Stimulated activated CD8-positive, alpha-beta memory T cell treated with anti-CD3 and anti-CD28 coated beads, Interleukin-2, amount 100 ng/mL, for 1 hour (primary cell): ENCODE measurements at places on chromosomes 13 and 19.

GRCh38 chr13:70502944-70503343 lies 394.7 kb upstream of the KLHL1 start:
- DNase-seq = no peak

DNA sequence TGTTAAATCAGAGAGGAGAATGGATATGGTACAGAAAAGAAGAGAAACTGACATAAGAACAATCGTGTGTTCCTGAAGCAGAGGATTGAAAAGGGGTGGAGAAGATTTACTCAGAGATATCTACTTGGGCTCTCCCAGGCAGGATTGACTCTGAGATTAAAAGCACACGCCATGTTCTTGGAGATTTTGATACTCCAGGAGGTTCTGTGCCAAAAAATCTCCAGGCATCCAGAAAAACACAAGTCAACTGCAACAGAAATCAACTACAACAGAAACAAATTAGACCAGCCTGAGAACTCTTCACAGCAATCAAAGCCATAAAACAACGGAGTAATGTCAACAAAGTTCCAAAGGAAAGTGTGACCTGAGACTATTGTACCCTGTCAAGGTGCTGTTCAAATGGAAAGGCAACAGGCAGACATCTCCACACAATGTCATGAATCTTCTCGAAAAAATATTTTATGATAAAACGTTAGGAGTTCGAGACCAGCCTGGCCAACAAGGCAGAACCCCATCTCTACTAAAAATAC lies 104.2 kb downstream of the UBL3 start:
- DNase-seq = no peak

DNA sequence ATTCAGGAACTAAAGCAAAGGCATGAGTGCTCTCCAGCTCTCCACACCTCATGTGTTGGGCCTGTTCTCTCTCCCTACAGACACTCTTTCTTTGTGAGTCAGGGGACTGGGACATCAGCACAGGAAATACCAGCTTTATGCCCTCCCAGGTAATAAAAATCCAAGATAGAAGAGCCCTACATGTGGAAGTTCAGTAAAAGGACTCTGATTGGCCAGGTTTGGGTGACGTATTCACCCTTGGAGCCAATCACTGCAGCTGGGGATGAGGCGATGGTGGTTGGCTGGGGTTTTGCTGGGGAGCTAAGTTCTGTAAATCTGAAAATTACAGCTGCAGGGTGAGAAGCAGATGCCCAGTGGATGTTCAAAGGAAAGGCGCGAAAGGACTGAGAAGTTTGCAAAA lies 32.5 kb downstream of the CCDC70 start:
- DNase-seq = no peak

DNA sequence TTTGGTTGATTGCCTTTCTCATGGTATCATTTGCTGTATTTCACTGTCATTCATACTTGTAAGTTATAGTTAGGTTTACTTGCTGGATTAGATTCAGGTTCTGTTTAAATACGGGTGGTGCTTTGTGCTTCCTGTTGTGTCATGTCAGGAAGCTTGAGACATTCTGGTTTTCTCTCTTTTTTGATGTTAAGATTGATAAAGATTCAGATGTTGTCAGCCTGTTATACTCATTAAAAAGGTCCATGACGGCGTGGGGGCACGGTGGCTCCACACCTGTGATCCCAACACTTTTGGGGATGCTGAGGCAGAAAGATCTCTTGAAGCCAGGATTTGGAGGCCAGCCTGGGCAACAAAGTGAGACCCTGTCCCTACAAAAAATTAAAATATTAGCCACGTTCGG lies 45.7 kb downstream of the NAA16 start:
- no peak for DNase-seq

- no peak for DNase-seq
Measured at GRCh38 chr13:77749344-77749880, 51.9 kb downstream of the SLAIN1 start.

DNA sequence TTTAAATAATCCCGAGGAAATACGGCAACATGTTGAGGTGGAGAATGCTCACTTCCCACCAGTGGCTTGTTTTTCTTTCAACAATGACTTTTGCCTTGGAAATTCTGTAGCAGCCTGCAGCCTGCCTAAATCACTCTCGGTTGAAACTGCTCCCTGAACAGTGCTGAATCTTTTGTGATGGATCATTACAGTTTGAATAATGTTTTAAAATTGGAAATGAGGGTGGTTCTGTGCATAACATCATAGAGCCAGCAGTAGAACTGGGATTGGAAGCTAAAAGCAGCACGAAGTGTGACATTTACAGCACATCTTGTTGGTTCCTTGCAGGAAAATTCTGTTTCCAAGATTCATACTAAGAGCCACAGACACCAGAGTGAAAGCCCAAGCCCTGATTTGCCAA lies 74.1 kb upstream of the GPR12 start:
- DNase-seq = no peak

DNA sequence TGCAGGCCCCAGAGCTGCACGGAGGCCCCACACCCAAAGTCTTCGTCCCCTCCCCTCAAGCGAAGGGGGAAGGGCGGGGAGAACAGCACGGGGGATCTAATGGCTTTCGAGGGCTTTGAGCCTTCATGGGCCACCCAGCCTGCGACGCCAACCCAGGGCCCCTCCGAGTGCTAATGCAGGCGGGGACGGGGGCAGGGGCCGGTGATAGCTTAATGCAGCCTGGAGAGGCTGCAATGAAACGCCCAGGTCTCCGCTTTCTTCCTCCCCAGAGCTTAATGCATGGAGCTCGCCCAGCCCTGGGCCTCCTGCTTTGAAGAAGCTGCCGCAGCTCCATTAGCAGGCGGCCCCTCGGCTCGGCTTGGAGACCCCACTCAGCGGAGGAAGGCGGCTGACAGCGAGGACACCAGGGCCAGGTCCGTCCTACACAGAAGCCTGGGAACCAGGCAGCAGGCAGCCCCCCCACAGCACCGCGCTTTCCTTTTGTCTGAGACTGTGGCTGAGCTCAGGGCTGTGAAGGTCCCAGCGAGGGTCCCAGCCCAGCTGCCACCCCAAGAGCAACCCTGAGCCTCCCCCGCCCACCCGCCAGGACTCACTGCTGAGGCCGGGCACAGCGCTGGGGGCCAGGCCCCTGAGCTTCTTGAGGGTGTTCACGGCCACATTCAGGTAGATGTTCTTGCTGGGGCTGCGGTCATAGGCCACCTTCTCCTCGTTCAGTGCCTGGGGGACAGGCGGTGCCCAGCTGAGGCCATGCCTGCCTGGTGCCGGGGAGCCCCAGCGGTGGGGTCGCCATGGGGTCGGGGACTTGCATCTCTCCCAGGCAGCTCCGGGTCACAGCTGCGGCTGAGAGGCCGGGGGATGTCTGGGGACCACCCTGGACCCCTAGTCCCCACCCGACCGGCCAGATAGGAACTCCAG lies 7.5 kb upstream of the ATP8B3 start:
- DNase-seq = no peak

DNA sequence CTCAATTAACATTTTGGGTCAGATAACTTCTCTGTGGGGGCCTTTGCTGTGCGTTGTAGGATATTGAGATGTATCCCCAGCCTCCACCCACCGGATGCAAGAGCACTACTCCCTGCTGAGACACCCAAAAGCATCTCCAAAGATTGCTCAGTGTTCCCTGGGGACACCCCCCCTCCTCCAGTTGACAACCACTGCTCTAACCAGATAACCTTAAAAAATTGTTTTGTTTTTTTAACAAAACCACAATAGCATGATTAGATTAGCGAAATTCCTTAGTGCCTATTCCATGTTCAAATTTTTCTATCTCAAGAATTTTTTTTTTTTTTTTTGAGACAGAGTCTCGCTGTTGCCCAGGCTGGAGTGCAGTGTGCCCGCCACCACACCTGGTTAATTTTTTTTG lies 2.6 kb upstream of the EPN1 start:
- no peak for DNase-seq

DNA sequence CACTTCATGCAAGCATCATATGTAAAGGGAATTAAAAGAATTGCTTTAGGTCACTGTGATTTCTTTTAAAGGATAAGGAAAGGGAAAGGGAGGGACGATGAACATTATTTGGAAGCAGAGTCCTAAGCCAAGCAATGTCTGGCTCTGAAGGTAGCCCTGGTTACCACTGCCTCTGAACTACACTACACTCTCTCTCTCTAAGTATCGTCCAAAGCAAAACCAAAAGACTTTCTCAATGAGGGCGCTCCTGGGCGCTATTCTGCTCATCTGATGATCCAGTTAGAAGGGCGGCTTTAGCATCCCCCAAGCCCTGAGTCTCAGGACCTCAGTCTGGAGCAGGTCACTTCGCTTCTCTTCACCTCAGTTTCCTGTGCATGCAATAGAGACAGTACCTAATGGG lies 26.2 kb downstream of the FOXO1 start:
- no peak for DNase-seq

DNA sequence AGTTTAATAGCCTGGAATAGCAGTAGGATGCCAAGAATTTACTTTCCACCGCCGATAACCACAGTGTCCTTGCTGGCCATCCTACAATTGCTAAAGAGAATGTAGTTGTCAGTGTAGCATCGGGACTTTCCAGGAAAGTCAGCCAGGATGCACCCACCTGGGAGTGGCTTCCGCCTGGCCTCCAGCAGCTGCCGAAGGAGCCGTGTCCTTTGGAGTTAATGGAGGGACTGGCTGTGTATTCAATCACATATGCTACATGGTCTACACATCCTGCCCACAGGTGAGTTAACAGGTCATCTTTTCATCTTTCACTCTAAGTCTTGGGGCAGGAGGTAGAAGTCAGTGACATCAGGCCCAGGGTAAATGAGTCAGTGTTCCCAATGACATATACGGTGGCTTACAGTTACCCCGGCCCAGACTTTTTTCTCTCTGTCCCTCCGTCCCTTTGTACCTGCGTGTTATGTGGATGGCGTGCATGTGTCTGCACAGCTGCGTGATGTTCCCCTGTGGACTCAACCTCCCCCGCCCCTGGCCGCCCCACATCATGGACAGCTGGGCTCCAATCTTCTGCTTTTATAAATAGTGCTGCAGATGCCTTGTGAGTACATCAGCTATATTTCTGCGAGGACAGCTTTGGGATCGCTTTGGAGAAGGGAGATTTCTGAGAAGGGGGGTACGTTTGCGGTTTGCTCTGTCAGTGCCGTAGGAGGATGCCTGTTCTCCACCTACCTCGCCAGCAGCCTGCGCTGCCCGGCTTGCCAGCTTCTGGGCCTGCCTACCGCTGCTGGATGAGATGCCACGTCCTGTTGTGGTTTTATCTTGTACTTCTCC lies 63.1 kb downstream of the ATP11A start:
- DNase-seq = no peak

- DNase-seq = no peak
Measured at GRCh38 chr19:12364391-12365235, 870 bp downstream of the ZNF442 start.

DNA sequence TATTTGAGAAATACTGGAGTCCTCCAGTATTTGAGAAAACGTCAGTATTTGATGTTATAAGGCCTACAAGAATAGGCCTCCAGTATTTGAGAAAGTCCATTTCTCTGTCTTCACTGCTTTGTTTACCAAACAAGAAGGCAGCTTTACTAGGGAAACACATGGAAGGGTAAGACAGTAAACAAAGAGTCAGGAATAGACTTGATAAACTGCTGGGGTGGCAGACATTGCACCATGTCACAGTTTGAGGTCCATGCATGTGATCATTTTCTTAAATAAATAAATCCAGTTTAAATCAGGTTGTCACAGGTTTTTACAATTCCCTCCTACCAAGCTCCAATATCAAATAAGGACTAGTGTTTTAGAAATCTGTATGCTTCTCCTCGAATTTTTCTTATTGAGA lies 1431.0 kb upstream of the SPRY2 start:
- DNase-seq = no peak

DNA sequence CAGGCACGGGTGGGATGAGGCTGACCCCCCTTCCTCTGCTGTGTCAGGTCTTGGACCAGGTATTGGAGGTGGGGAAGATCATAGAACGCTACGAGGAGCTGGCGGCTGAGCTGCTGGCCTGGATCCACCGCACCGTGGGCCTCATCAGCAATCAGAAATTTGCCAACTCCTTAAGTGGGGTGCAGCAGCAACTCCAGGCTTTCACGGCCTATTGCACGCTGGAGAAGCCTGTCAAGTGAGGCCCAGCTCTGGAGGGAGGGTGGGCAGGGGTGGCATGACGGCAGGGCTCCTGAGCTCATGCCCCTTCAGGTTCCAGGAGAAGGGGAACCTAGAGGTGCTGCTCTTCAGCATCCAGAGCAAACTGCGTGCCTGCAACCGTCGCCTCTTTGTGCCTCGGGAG lies 35.3 kb downstream of the SPTBN4 start:
- no peak for DNase-seq

DNA sequence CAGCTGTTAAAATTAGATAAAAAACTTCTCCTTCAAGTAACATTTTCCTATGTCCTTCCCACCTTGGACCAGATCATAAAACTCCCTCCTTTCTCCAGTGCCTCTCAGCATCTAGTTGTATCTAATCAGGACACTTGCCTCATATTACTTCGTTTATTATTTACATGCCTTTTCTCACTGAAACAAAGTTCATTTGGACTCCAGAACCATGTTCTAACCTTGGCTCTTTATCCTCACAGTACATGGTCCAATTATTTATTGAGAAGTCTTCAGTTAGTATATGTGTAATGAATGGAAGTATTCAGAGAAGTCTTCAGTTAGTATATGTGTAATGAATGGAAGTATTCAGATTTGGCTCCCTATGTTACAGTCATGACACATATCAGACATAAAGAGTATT lies 342.7 kb downstream of the OXGR1 start:
- DNase-seq = no peak

- DNase-seq = no peak
Measured at GRCh38 chr13:30734439-30734838, 904 bp upstream of the ALOX5AP start.

- DNase-seq = peak; percentile 49
Measured at GRCh38 chr19:35211545-35212230, 16.9 kb downstream of the FAM187B start.

- DNase-seq = peak; percentile 31
Measured at GRCh38 chr13:74134777-74135325, 647 bp upstream of the KLF12 start.

GRCh38 chr19:4149518-4150288 lies 3.7 kb upstream of the CREB3L3 start:
- no peak for DNase-seq

DNA sequence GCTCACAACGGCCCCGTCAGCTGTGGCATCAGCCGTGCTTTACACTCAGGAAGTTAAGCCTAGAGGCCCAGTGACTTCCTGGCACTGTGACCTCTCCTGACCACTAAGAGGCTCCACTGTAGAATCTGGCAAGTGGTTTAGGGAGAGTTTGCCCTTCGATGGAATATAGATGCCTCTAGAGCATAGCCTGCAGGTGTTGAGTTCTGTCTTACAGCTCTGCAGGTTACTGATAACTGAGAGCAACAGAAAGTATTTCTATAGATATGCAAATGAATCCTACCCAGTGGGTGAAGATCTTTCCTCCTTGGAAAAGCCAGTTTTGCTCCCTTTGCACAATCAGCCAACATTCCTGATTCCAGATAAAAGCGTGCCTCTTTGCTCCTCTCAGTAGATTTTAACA lies 35.8 kb downstream of the ATP12A start:
- no peak for DNase-seq

GRCh38 chr19:48670699-48671445 lies 1.9 kb downstream of the NTN5 start:
- no peak for DNase-seq
